ENCODE measurements at places on chromosomes 5 and 9. TPM values are rescaled to one million over a fixed set of nuclear protein-coding genes. Genes with fewer than 3 reads are reported as not detected.

Gene RICTOR
- 32.7 TPM for total RNA-seq

Gene ACOT12
- total RNA-seq, result 8.5 TPM

Gene IL5
- total RNA-seq, result not detected

Gene IL3
- total RNA-seq, result not detected

Gene ROR2
- total RNA-seq, result 0.27 TPM

Gene TRAF1
- total RNA-seq, result 0.32 TPM

Gene MTAP
- total RNA-seq, result not detected

Gene SHOC1
- 0.37 TPM for total RNA-seq

Gene TSTD2
- 17.7 TPM for total RNA-seq

DNA sequence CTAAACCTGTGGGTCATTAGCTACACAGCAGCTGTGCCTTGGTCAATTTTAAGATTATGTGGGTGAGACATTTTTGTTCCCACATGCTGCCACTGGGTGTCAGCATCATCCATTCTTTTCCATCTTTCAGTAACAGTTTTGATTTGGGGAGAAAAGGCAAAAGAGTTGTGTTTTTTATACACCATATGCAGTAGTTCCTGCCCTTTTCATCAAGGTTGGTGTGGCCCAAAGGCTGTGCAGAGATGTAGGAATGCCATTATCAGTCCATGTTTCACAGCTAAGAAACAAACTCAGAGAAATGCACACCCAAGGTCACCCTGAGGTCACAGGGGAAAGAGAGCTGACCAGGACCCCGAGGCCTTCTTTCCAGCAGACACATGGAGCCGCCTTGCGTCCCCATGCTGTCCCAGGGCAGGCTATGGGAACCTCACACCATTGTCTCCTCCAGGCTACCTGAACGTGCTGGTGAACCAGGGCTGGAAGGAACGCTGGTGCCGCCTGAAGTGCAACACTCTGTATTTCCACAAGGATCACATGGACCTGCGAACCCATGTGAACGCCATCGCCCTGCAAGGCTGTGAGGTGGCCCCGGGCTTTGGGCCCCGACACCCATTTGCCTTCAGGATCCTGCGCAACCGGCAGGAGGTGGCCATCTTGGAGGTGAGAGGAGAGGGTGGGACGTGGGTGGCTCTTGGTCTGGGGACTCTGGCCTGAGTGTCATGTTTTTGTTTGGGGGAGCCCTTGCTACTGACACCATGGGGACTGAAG is 27.8 kb upstream of the GRPEL2 start:
- peak; percentile 66 for DNase-seq

GRCh38 chr5:176891331-176891958 is 7.7 kb downstream of the HK3 start:
- no peak for DNase-seq

GRCh38 chr9:133445293-133445969 is 14.3 kb upstream of the CACFD1 start:
- DNase-seq, result no peak

- no peak for DNase-seq
These were observed 17.4 kb downstream of the MAML1 start for GRCh38 chr5:179749857-179750508.

DNA sequence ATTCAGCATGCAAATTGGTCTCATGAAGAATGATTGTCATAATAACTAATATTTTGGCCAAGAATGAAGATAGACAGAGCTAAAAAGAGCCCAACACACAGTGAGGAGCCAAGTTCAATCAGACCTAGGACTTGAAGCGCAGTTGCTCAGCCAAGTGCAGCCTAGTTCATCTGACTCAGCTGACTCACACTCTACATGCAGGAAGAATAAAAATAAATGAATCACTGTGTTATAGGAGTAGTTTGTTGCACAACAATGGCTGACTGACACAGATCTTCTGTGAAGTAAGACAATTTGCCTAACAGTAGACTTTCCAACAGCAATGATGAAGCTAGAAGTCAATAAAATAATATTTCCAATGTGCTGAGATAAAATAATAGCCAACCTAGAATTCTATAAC is 261.5 kb downstream of the CEMIP2 start:
- DNase-seq, result peak; percentile 34

DNA sequence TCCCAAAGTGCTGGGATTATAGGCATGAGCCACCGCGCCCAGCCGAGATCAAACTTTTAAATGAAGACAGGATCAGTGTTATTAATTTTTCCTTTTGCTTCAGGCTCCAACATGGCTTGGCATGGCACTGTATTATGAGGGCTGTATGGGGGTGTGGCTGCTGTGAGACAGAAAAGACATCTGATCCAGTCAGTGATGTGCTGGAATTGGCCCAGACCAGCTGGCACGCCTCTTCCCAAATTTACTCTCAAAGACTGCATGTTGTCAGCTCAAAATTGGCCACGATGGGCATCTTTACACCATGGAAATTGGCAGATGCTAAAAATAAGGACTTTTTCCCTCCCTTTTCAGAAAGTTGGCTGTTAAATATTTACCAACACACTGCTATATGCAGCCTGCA is 12.1 kb upstream of the COL27A1 start:
- DNase-seq, result no peak

GRCh38 chr9:131651599-131651998 is 88.3 kb downstream of the RAPGEF1 start:
- no peak for DNase-seq

- DNase-seq, result no peak
These were observed 40.2 kb upstream of the DTWD2 start for GRCh38 chr5:119028575-119028974.

DNA sequence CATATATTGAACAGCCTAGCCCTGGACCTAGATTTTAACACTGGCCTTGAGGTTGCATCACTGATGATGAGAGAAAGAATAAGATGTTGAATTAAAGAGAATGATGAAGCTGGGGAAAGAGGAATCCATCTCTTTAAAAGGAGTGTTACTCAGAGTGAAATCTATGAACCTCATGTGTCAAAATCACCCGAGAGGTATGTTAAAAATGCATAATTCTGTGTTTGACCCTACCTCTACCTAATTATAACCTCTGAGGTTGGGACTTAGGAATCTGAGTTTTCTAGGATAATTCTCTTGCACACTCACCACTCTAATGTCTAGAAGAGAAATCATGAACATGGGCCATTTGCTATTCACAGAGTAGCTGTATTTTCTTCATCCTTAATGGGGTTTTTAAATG is 479.4 kb downstream of the ENC1 start:
- no peak for DNase-seq

DNA sequence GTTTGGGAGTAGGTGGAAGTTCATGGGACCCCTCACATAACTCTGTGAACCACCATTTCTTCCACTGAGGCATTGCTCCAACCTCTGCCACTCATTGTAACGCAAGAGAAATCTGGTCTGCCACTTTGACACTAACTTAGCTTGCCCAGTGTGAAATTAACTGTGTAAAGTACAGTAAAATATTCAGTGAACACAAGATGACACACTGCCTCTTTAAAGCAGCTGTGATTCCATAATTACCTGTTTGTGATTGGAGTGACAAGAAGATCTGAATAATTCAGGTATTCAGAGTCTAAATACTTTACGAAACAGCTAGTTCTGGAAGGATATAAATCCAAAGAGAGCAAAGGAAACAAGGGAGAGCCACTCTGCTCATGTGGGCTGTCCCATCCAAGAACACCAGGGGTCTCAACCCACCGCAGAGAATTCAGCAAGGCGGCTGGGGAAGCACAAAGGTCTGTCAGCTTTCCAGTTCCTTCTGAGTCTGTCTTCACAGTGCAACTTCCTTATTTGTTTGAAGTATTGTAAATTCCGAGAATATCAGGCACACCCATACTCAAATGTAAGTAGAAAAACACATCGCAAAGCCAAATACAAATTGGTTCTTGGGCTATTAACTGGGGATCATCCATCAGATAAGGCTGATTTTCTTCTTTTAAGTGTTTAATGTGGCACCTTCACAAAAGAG is 86.9 kb downstream of the GNAQ start:
- DNase-seq, result no peak

DNA sequence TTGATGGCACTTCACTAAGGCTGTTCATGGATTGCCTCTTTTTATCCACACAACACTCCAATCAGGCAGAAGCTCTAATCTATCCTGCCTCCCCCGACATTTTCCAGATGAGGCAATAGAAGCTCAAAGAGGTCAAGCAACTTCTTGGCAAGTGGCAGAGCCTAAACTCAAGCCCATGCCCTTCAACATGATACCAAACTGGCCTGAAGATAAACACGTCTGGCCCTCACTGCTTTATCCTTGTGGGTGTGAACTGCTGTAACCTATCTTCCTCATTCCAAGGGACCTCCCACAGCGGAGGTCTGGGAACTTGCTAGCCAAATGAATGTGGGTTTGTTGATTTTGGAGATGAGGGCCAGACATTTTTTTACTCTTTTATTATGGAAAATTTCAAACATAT is 9.5 kb downstream of the SLC35A4 start:
- no peak for DNase-seq

GRCh38 chr9:82117026-82117811 is 128.6 kb downstream of the SPATA31D1 start:
- no peak for DNase-seq

GRCh38 chr9:7097785-7098752 is 340.3 kb downstream of the KDM4C start:
- DNase-seq, result no peak

DNA sequence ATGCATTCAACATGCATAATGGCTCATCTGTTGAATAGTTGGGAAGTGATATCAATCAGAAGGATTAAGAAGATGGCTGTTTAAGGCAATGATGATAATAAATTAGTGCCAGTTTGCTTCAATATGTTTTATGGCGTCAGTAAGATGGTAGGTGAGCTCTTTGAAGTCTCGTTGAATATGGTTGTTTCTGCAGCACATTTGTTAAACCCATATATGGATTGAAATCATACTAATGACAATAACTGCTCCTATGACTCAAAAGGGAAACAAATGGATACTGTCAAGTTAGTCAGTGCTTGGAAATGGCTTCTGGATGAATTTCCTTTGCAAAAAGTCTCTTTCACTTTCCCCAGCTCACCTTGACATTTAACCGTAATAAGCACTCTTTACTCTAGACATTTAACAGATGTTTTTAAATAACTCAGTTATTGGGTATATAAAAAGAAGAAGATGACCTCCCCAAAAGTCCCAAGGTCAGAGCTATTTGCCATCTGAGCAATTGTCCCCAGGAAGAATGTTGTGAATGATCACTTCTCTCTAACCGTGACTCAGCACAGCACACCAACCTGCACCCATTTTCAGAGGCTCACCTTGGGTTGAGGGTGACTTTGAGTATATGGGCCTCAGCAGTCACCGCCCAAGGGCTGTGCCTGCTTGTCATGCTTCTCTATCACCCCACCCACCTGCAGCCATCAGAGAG is 133.4 kb downstream of the GRIA1 start:
- no peak for DNase-seq

- no peak for DNase-seq
These were observed 55.9 kb downstream of the NDUFAF2 start for GRCh38 chr5:61000887-61001286.

DNA sequence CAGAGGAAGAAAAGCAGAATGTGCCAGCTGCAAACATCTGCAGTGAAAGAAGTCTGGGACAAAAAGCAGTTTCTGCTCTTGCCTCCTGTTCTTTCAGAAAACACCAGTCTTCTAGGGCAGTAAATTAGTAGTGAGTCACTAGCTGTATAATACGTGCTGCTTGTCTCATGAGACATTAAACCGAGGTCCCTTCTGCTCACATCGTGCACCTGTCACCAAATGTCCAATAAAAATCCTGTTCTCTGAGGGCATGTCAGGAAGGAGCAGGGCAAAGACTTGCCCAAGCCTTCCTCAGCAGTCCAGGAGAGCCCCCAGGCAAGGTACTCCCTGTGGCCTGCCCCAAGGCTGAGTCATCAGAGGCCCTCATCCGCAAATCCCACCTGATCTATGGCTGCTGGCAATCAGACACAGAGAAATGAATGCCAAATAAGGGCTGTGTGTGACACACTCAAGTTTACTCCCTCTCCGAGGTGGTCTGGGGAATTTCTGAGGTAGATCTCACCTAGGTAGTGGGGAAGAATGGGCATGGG is 255.3 kb upstream of the SMARCA2 start:
- no peak for DNase-seq

GRCh38 chr5:79526493-79526892 is 12.6 kb upstream of the HOMER1 start:
- no peak for DNase-seq

DNA sequence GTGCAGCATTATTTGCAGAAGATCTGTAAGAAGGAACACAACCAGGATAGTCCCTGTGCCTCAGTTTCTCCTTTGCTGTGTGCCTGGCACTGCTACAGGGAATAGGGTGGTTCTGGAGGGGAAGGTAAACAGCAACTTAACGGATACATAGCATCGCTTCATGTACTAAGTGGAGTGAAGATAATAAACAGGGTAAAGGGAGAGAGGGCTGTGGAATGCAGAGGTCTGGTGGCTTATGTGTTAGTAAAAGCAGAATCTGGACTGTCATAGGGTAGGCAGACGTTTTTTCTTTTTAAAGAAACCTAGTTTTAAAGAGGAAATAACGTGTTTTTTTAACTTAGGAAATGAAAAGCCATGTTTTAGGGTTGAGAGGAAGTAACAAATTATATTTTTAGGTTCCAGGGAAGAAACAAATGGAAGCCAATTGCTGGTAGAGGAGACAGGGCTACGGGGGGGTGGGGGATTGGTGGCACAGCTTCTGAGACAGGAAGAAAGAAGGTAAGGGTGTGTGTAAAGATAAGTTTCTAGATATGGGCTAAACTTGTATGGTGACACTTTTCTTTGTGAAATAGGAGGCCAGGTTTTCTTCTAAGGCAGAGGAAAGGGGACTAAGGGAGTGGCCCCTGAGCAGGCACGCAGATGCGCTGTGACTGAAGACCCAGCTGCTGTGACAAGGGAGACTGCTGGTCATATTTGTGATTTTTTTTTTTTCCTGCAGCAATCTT is 1.3 kb downstream of the GNG10 start:
- DNase-seq, result no peak

- DNase-seq, result peak; percentile 60
These were observed 80.0 kb downstream of the TMEM215 start for GRCh38 chr9:32863291-32863690.

DNA sequence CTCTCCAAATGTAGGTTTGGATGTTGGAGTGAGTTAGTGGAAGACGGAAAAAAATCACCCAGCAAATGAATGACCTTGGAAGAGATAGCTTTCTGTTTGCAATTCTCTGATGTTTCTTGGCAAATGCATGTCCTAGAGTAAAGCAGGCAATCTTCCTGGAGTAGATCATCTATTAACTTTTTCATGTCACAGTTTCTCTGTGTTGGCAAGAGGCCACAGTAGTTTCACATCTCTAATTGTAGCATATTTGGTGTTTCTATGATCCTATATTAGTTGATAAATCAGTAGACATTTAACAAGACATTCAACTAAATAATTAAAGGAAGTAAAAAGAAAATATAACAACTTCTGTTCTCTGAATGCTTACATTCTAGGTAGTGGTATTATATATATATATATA is 138.2 kb upstream of the MINAR2 start:
- DNase-seq, result no peak

DNA sequence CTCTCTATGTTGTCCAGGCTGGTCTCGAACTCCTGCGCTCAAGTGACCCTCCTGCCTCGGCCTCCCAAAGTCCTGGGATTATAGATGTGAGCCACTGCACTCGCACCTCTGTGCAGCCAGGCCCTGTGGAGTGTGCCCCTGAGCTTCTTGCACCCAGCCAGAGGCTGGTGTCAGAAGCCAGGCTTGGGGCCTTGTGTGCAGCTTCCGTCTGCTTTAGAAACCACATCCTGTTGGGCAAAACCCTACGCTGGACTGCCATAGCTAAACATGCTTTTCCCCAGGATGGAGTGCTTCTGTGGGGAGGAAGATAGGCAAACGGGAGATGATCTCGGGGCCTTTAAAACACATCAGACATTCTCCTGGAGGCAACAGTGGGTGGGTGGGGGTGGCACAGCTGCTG is 40.1 kb downstream of the PRRT1B start:
- DNase-seq, result no peak

All from SK-MEL-5 (cell line).